ENCODE measurements at places on chromosomes 3 and 15. TPM values are rescaled to one million over a fixed set of nuclear protein-coding genes. Genes with fewer than 3 reads are reported as not detected.

- DNase-seq = peak; percentile 65
These were observed 49.8 kb downstream of the NIPA2 start for GRCh38 chr15:22888120-22888859.

GRCh38 chr15:92323525-92323924 lies 70.2 kb upstream of the ST8SIA2 start:
- no peak for DNase-seq

- no peak for DNase-seq
These were observed 36.0 kb downstream of the NR2F2 start for GRCh38 chr15:96366526-96366877.

DNA sequence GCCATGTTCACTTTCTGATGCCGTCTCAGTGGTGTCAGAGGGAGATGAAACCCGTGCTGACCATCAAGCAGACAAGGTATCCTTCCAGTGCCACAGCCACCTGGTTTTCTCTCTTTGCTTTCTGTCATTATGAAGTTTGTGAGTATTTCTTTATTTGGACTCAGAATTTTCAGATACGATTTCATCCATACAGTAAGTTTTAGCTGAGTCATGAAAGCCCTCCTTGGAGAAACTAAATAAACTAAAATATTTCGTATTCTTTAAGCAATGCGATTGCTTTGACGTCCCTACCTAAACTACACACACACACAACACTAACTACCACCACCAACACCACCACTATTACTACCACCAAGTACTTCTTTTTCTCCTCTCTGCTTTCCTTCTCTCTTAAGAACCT lies 350.1 kb downstream of the NTRK3 start:
- DNase-seq = no peak

Gene CASR
- total RNA-seq = not detected

Gene IGSF11
- total RNA-seq = not detected

GRCh38 chr15:39246523-39246922 lies 334.4 kb upstream of the THBS1 start:
- DNase-seq = no peak

- DNase-seq = no peak
These were observed 77.2 kb downstream of the OSBPL10 start for GRCh38 chr3:31903686-31904431.

Gene COL6A5
- not detected for total RNA-seq

DNA sequence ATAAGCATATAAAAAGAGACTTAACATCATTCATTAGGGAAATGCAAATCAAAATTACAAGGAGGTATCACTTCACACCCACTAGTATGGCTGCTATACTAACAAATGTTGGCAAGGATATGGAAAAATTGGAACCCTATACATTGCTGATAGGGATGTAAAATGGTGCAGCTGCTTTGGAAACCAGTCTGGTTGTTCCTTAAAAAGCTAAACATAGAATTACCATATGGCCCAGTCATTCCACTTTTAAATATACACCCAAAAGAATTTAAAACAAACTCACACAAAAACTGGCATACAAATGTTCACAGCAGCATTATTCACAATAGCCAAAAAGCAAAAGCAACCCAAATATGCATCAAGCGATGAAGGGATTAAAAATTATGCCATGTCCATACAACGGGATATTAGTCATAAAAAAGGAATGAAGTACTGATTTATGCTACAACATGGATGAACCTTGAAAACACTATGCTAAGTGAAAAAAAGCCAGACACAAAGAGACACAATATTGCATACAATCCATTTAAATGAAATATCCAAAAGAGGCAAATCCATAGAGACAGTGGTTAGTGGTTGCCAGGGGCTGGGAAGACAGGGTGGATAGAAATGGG lies 118.3 kb downstream of the OSBPL10 start:
- no peak for DNase-seq

DNA sequence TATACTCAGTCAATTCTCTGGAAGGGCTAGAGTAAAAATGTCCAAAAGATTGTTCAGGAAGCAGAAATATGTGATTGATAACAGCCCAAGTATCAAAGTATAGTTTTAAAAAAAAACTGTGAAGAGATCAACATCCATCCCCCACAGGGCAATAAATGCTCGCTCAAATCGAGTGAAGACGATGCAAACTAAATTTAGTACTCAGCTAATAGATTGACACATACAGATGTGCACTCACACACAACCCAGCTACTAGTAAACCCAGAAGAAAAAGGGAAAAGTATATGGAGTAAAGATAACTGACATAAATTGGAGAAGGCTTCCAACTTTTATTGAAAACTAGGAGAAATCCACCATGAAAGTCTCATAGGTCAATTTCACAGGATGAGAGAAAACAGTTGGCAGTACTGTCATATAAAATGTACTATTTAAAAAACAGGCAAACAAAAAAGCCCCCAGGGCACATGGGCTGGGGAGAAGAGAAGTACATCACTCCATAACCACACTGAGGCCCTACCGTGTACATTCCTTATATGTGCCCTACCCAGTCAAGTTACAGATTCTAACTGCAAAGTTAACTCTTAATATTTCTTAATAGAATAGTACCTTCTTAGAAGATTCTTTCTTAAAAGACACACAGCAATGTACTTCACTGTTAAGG lies 125.7 kb downstream of the TBL1XR1 start:
- DNase-seq = no peak

GRCh38 chr3:43894176-43895049 lies 203.7 kb downstream of the ABHD5 start:
- no peak for DNase-seq

Gene LMAN1L
- total RNA-seq = not detected

- no peak for DNase-seq
These were observed 334.2 kb upstream of the ALCAM start for GRCh38 chr3:105032541-105032940.

Gene LAMB2
- total RNA-seq = 116 TPM

Gene RRP9
- 56.8 TPM for total RNA-seq

Gene WNT5A
- total RNA-seq = 4.4 TPM

- no peak for DNase-seq
These were observed 891.1 kb downstream of the TUSC7 start for GRCh38 chr3:117600666-117601065.

Gene ISG20
- total RNA-seq = 7.6 TPM

Gene IL17RB
- 1.7 TPM for total RNA-seq

Gene DUOXA1
- total RNA-seq = not detected

Gene OXTR
- total RNA-seq = 8.4 TPM

Gene FRMD5
- 3.0 TPM for total RNA-seq

GRCh38 chr3:31696009-31696297 lies 163.2 kb downstream of the STT3B start:
- DNase-seq = no peak

Gene CERS3
- not detected for total RNA-seq

Gene GPR171
- not detected for total RNA-seq

GRCh38 chr15:60717008-60717407 lies 238.1 kb upstream of the ICE2 start:
- DNase-seq = no peak

DNA sequence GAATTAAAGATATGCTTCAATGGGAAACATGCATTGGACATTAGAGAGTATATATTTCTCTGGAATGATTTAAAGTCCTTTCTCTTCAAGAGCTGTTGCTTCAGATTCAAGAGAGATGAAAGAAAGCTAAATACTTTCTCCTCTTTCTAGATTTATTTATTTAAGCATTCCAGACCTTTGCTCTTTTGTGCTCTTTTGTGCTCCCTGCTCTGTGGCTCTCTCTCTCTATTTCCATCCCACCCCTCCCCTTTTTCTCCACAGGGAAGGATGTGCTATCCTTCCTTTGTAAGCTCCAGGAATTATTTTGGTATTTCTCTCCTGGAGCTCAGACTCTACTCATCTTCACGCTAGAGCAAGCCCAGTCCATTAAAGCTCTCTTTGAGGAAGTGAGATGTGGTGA lies 871.9 kb upstream of the GBE1 start:
- DNase-seq = no peak

- DNase-seq = no peak
These were observed 15.7 kb upstream of the LRRC58 start for GRCh38 chr3:120364821-120365220.

GRCh38 chr3:15787941-15788340 lies 9.8 kb downstream of the ANKRD28 start:
- no peak for DNase-seq

Gene SLC51A
- 0.12 TPM for total RNA-seq

Gene TRIM42
- not detected for total RNA-seq

Gene SQOR
- 124 TPM for total RNA-seq

DNA sequence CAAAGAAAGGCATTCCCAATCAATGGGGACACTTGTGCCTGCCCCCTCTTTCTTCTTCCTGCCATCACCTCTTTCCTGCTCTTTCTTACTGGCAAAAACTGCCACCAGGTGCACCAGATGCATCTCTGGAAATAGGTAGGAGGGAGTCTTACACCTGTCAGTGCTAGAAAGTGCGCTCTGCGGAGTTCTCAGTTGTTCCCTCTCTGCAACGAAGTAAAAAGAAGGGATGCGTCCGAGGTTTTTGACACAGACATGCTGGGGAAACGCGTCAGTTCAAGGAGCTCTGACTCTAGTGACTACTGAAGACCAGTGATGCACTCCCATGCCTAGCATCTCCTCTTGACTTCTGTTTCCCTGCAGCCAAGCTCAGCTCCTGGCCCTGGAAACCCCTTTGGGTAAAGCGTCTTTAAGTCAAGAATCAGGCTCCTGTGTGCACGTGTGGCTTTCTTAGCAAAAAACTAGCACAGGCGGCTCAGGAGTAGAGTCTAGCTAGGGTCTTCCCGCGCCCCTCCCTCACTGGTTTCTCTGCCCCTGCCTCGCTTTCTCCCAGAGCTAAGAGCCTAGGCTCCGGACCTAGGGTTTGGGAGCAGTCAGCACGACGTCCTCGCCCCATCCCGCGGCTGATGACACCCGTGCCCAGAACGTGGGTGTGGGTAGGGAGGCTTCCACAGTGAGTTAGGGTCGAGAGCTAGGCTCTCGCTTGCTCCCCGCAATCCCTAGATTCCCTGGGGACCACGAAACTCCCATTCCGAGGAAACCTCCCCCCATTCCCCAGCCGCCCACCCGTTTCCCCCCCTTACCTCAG lies 564 bp upstream of the GRM7 start:
- DNase-seq = no peak

DNA sequence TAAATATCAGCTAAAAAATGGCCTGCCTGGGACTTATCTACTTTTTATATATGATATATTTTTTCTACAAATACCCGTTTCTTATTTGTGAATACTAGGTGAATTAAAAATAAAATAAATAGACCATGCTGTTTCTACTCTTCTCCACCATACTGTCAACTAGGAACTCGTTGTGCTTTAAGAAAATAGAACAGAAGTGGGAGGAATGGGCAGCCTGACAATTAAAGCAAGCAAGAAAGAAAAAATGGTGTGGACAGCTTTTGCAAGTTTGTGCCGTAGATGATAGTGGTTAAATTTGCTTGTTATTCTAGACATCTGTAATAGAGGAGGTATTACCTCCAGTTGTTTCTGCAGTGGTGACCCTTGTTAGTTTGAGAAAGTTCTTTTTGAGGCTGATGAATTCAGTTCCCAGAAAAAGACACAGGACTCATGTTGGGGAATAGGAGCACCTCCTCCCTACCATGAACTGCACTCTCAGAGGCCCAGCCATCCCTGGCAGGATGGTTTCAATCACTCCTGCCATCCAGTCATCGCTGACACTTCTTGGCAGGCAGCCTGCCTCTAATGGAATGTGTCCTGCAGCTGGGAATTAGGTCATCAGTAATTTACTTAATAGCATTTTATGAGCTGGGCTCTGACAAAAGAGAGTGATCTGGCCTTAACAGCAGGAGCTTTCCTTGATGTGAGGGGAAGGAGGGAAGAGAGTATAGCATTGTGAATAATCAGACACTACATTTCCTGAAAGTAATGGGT lies 105.0 kb upstream of the GAP43 start:
- peak; percentile 49 for DNase-seq

- DNase-seq = no peak
These were observed 31.6 kb upstream of the OR5H6 start for GRCh38 chr3:98232489-98232888.

Gene AKAP13
- 40.9 TPM for total RNA-seq

DNA sequence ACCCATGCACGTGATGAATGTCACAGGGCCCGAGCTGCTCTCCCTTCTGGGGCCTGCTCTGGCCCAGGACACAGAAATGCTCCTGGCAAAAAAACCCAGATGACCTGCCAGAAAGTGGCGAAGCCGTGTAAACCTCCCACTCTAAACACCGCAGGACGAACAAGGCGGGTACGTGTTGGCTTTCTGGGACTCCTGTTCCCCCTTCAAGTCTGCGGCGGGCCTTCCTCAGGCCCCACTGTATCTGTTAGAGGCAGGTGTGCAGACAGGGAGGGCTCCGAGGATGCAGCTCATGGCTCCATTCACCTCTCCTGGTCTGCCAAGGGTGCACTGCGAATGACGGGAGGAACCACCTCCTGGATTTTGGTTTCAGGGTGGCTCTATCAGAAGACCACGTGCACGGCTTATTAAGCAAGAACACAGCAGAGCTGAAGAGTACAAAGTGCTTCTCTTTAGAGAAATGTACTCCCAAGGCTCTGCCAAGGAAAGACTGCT lies 173.8 kb downstream of the ADAMTS17 start:
- DNase-seq = no peak

- no peak for DNase-seq
These were observed 248.0 kb upstream of the TBC1D5 start for GRCh38 chr3:17990390-17990789.

- no peak for DNase-seq
These were observed 415.7 kb upstream of the THBS1 start for GRCh38 chr15:39165020-39165706.

- DNase-seq = no peak
These were observed 83.5 kb upstream of the VGLL4 start for GRCh38 chr3:11727207-11727606.

DNA sequence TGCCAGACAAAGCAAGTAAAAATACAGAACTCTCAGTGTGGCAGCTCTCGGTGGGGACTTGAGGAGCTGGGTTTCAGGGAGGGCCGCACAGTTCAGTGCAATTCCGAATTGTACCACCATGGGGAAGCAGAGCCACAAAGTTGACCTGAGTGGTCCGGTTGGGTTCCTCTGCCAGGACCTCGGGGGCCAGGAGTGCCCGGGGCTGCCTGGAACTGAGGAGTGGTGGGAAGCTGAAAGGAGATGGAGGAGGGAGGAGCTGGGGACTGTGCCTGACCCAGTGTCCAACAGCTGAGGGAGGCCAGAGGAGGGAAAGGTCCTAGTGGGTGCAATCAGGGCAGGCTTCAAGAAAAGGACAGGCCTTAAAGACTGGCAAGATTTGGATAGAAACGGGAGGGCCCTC lies 32.2 kb upstream of the TRH start:
- no peak for DNase-seq

Gene GOLGA6A
- total RNA-seq = not detected

Gene TUBGCP5
- 14.8 TPM for total RNA-seq

- no peak for DNase-seq
These were observed 98.1 kb upstream of the CLSTN2 start for GRCh38 chr3:139836698-139837464.

- peak; percentile 35 for DNase-seq
These were observed 122.4 kb downstream of the RAP2B start for GRCh38 chr3:153284282-153284938.

DNA sequence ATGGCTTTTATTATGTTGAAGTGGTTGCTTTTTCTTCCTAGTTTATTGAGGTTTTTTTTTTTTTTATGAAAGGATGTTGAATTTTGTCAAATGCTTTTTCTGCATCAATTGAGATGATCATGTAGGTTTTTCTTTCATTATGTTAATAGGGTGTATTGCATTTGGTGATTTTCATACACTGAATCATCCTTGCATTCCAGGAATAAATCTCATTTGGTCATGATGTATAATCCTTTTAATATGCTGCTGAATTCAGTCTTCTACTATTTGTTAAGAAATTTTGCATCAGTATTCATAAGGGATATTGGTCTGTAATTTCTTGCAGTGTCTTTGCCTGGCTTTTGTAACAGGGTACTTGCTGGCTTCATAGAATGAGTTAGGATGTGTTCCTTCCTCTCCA lies 11.5 kb upstream of the CLRN1 start:
- no peak for DNase-seq

Gene SCG5
- 4.9 TPM for total RNA-seq

GRCh38 chr15:58308742-58309355 lies 122.9 kb upstream of the LIPC start:
- DNase-seq = no peak

All from epithelial cell of proximal tubule (primary cell).